ENCODE measurements at places on chromosomes 13 and 19. TPM values are rescaled to one million over a fixed set of nuclear protein-coding genes. Genes with fewer than 3 reads are reported as not detected.

- peaks cover 6% of the 10 kb centered on the region for H3K36me3 ChIP-seq
- no peak for DNase-seq
- H3K27ac ChIP-seq, result peak overlapping the region; percentile 99
- H3K27me3 ChIP-seq, result no peaks in the 10 kb centered on the region
Observed at GRCh38 chr19:45716359-45717130, 14.2 kb downstream of the FBXO46 start.

DNA sequence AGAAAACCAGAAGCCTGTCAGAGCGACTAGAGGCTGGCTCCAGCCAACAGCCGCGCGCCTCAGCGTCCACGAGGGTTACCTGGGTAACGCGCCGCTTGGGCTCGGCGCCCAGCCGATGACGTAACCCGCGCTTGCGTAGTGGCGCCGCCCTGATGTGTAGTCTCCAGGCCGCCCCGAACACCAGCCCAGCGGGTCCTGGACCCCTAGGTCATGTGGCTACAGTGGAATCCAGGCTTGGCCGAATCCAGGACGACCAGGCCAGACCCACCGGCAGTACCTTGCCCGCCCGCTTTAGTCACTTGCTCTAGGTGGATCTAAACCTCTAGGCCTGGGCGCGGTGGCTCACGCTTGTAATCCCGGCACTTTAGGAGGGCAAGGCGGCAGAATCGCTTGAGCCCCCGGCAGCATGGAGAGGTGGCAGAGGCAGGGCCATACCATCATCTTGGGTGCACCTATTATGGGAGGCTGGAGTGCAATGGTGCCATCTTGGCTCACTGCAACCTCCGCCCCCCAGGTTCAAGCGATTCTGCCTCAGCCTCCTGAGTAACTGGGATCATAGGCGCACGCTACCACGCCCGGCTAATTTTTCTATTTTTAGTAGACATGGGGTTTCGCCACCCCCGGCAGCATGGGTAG is 7.2 kb upstream of the ZNF606 start:
- H3K36me3 ChIP-seq, result peaks cover 50% of the 10 kb centered on the region
- no peak for DNase-seq
- H3K27me3 ChIP-seq, result no peaks in the 10 kb centered on the region

- no peak overlapping the region for H3K27ac ChIP-seq
- H3K27me3 ChIP-seq, result no peaks in the 10 kb centered on the region
- H3K4me1 ChIP-seq, result no peaks in the 10 kb centered on the region
- no peak for DNase-seq
Observed at GRCh38 chr19:34332027-34332760, 32.8 kb upstream of the GPI start.

GRCh38 chr13:82797876-82798275 is 1084.4 kb downstream of the SLITRK1 start:
- H3K27me3 ChIP-seq, result no peaks in the 10 kb centered on the region
- no peak overlapping the region for H3K27ac ChIP-seq
- H3K4me3 ChIP-seq, result no peak overlapping the region
- no peak for DNase-seq
- no peaks in the 10 kb centered on the region for H3K4me1 ChIP-seq
- H3K36me3 ChIP-seq, result no peaks in the 10 kb centered on the region

DNA sequence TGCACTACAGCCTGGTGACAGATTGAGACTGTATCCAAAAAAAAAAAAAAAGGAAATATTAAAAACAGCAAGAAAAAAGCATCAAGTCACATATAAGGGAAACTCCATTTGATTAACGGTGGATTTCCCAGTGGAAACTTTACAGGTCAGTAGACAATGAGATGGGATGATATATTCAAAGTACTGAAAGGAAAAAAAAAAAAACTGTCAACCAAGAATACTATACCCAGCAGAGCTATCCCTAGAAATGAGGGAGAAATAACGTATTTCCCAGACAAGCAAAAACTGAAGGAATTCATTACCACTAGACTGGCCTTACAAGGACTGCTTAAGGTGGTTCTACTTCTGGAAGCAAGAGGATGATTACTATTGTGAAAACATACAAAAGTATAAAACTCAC is 87.4 kb downstream of the C1QTNF9 start:
- no peak for DNase-seq
- no peak overlapping the region for H3K4me3 ChIP-seq
- H3K27me3 ChIP-seq, result peaks cover 3% of the 10 kb centered on the region
- H3K36me3 ChIP-seq, result no peaks in the 10 kb centered on the region

DNA sequence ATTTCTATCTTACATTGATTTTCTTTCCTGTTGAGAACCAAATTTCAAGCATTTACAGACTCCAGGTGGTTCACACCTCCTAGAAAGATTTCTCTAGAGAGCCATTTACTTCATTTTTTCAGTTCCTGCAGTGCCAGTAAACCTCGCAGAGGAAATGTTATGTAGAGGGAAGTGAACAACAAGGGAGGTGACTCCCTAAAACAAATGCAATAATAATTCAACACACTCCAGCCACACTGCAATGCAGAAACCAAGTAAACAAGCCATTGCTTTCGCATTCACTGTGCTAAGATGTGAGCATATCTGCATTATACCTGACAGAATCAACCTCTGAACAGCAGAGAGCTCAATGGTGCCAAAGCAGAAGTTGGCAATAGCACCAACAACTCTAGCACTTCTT is 215.1 kb downstream of the RBM26 start:
- DNase-seq, result no peak
- no peaks in the 10 kb centered on the region for H3K4me1 ChIP-seq
- no peaks in the 10 kb centered on the region for H3K36me3 ChIP-seq
- no peak overlapping the region for H3K27ac ChIP-seq

GRCh38 chr13:41985788-41986508 is 25.0 kb upstream of the VWA8 start:
- no peaks in the 10 kb centered on the region for H3K36me3 ChIP-seq
- H3K27me3 ChIP-seq, result peaks cover 3% of the 10 kb centered on the region
- DNase-seq, result no peak

DNA sequence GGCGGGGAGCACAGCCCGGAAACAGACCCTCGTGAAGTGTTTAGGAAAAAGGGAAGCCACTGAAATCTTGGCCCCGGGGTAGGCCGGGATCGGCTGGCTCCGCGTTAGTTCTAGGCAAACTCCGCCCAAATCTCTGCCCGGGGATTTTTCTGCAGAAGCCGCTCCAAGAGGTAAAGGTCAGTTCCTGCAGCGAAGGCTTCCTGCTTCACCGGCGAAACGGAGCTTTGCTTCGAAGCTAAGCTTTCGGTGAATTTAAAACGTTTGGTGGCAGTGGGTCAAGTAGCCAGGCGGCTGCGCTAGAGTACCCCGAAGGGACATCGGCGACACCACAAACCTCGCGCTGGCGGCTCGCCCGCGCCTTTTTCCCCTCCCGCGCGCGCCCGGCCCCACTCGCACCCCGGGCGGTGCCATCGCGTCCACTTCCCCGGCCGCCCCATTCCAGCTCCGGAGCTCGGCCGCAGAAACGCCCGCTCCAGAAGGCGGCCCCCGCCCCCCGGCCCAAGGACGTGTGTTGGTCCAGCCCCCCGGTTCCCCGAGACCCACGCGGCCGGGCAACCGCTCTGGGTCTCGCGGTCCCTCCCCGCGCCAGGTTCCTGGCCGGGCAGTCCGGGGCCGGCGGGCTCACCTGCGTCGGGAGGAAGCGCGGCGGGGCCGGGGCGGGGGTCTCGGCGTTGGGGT is 441 bp downstream of the GJB2 start:
- DNase-seq, result no peak
- peaks cover 12% of the 10 kb centered on the region for H3K4me1 ChIP-seq
- peaks cover 83% of the 10 kb centered on the region for H3K27me3 ChIP-seq
- H3K36me3 ChIP-seq, result peaks cover 5% of the 10 kb centered on the region

DNA sequence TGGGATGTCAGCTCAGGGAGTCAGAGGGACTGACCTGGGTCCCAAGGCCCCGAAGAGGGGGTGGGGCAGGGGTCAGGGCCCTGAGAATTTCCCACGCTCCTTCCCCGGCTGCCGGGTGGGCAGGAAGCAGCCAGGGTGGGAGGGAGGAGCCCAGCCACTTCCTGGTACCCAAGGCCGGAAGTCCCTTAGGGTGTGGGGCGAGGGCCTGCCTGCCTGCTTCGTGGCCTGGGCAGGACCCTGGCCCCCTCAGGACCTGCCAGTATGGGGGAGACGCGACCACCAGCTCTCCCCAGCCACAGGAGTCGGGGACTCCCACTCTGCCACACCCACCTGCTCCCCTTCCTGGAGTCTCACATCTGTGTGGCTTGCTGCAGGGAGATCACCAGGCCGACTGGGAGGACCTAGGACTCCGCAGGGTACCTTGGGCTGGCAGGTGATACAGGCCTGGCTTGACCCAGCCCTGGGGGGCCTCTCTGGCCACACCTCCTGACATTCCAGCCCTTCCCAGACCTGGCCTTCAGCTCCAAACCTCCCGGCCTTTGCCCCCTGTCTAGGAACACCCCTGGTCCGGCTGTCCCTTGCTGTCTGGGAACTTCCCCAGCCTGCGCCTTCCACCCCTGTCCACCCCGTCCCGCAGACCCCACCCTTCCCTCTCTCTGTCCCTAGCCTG is 9.8 kb upstream of the CIRBP start:
- H3K27me3 ChIP-seq, result no peaks in the 10 kb centered on the region
- peaks cover 10% of the 10 kb centered on the region for H3K36me3 ChIP-seq
- DNase-seq, result no peak
- peak overlapping the region; percentile 74 for H3K4me3 ChIP-seq

DNA sequence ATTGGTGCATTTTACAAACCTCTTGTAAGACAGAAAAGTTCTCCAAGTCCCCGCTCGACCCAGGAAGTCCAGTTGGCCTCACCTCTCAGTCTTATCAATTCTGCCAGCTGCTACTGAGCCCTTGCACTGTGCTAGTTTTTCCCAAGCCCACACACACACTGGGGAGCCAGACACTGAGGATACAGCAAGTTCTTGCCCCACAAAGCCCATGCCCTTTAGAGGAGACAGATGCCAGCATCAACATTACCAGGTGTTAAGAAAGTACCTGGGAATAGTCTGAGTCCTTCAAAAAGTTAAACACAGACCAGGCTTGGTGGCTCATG is 175.0 kb downstream of the PTPRS start:
- DNase-seq, result no peak
- H3K27ac ChIP-seq, result no peak overlapping the region
- no peak overlapping the region for H3K4me3 ChIP-seq
- H3K4me1 ChIP-seq, result peaks cover 10% of the 10 kb centered on the region
- H3K27me3 ChIP-seq, result peaks cover 17% of the 10 kb centered on the region

The RXFP2 gene
- total RNA-seq, result not detected

The ATP8B3 gene
- 0.48 TPM for total RNA-seq

The GDF15 gene
- total RNA-seq, result 106 TPM

The PEX11G gene
- 5.7 TPM for total RNA-seq

The STRN4 gene
- total RNA-seq, result 105 TPM

Data from type B pancreatic cell (in vitro differentiated cells).